AG10803 (cell line): ENCODE measurements at places on chromosomes 12 and 14.

DNA sequence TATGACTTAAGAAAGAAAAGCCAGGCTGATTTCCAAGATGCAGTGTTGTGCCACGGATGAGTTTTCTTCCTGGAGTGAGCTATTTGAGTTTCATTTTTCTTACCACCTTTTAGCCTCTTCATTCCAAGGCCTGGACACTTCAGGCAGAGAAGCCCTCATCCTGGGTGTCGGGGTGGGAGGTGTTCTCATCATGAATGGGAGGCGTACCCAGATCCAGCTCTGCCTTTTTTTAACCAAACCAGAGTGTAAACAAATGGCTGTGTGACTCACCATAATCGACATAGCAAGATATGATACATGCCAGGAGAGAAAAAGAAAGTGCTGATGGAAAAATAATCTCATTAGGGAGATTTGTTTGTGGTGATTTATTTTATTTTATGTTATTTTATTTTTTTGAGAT, 79.9 kb downstream of the ARF6 start:
- peak; percentile 83 for DNase-seq

DNA sequence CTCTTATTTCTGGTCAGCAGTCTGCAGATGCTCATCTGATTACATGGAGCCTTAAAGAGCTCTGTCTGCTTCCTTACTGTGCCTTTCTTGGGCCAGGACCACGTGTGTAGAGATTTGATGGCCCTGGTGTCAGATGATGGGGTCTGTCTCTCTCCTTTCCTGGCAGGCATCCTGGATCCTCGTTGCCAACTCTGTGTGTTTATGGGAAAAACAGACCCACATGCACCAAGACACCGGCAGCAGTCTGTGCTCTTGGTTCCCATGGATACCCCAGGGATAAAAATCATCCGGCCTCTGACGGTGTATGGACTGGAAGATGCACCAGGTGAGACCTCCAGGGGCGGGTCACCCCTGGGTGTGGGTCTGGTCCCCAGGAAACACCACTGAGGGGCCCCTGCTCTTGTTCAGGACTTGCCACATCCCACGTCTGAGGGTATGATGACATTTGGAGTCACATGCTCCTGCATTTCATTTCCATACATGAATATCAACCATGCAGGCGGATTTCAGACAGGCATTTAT, 18.5 kb upstream of the ALDH2 start:
- DNase-seq = no peak

- peak; percentile 91 for DNase-seq
These were observed 234.5 kb upstream of the PLXNC1 start for GRCh38 chr12:93913845-93914244.

- peak; percentile 77 for DNase-seq
These were observed 17.4 kb upstream of the GALNT16 start for GRCh38 chr14:69242311-69243224.

DNA sequence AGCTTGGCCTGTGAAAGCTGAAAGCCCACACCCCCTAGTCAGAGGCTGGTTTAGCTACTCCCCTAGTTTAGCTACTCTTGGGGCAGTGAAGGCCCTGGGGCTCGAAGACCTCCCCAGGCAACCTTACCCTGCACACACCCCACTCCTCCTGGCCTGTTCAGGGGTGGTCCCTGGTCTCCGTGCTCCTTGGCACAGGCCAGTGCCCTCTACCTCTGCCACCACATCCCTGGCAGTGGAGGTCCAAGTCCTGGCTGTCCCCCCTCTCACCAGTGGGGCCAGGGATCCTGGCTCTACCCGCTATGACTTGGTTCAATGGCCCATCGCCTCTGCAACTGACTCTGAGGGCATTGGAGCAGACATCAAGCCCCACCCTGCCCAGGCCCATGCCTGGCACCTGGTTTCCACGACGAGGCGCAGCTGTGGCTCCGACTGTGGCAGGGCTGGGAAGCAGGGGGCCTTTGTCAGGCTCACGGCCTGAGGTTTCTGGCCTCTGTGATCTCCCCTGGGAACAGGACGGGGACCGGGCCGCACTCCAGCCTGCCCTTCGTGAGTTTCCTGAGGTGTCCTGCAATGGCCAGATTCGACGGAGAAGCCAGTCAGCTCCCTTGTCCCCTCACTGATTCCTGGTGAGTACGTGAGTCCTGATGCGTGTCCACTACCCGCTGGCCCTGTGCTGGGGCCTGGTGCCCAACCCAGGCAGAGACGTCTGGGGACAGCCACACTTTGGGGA, 5.7 kb downstream of the TMEM121 start:
- no peak for DNase-seq

- no peak for DNase-seq
These were observed 16.1 kb downstream of the CLSTN3 start for GRCh38 chr12:7146228-7146627.

GRCh38 chr12:25458047-25458552, 95.0 kb downstream of the LMNTD1 start:
- peak; percentile 88 for DNase-seq

DNA sequence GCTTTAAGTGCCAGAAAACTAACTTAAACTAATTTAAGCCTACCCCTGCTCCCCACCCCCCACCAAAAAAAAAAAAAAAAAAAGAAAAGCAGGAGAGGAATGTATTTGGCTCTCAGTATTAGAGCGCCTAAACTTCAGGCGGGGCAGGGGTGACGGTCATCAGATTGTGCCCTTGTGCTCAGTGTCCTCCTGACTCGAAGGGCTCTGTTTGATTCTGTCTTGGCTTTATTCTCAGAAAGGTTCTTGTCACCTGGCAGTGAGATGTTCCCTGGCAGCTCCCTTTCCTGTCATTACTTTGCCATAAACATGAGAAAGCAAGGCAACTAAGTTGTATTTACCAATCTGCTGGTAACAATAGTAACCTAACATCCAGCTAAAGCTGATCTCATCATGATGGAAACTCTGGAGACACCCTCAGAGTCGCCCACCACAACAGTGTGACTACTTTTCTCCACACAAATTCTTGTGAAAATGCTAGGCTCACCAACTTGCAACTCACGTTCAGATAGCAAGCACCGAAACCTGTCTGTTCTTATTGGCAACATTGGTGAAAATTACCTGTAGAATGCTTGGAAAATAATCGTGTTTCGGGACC, 39.0 kb upstream of the WNK1 start:
- DNase-seq = peak; percentile 3

DNA sequence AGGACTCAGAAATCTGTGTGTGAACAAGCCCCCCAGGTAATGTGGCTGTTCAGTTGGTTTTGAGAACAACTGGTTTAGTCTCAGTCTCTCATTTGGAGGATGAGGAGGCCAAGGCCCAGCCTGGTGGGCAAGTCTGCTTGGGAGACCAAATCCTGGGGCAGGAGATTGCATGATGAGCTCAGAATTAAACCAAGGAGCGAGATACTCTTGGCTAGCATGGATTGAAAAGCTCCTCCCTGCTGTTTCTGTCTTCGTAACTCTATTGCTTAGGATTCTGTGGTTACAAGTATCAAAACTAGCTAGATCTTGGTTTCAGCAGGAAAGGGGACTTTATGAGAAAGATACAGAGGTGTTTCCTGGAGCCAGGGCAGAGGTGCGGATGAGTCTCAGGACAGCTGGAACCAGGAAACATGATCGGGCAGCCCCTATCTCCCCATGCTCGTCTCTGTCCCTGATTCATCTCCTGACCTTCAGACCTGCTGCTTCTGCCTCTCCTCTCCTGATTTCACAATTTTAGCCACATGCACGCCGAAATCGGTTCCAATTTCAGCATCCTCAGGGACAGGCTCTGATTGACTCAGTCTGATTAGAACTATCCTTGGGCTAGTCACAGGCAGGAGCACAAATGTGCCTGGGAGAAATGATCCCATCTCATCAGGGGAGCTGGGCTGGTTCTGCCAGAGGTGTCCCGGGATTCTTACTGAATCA, 40.2 kb upstream of the RIN3 start:
- peak; percentile 86 for DNase-seq
